MM.1S (cell line): ENCODE measurements at places on chromosomes 7 and 10.

- DNase-seq: no peak
These were observed 82.6 kb downstream of the GNAI1 start for GRCh38 chr7:80216996-80217842.

GRCh38 chr7:20112696-20113095 lies 104.5 kb downstream of the MACC1 start:
- DNase-seq: no peak

GRCh38 chr7:44275146-44275545 lies 50.2 kb downstream of the CAMK2B start:
- no peak for DNase-seq

DNA sequence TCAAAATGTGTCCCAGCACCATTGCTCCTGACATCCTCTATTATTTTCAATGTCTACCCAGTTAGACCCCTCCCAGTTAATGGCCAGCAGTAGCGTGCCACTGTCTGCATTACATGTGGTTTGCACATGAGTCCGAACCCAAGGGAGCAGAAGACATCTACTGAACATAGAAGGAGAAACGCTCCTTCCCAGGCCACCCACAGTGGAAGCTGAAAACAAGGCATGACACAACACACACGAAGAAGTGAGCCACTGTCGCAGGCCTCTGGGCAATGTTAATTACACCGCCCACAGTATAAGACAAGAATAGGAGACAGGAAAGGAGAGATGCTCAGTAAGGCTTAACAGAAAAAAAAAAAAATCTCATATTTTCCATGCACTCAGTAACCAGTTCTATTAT lies 50.5 kb downstream of the MKX start:
- DNase-seq: no peak

DNA sequence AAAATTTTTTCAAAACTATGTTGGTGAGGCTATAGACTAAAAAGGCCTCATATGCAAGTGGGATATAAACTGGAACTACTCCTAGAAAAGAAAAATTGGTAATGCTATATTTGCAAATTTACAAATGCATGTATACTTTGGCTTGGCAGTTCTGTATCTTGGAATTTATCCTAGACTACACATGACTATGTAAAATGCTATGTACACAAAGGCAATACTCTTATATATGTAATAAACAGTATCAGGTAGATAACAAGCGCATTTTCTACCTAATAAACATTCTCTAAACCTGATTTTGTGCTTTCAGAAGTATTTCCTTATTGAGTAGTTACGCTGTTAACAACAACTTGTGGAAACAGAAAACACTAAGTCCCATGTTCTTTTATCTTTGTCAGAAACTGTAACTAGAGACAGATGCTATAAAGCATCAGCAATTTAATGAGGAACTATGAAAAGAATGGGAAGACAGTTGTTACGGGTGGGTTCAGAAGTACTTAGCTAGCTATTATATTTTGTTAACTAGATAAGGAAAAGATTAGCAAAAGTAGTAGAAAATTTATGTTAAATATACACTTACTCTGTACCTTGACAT lies 107.8 kb downstream of the ARHGAP12 start:
- no peak for DNase-seq

DNA sequence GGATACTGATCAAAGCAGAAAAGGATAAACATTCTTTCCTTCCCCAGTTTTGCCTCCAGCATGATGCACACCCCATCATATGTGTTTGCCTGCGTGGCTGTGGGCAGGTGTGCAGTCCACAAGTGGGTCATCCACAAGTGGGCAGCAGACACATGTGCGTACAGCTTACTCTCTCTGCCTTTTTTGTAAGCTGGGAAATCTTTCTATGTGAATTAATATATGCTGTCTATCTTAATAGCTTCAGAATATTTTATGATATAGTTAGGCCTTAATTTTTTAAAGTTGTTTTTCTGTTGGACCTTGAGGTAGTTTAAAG lies 80.1 kb downstream of the INPP5A start:
- DNase-seq: no peak

DNA sequence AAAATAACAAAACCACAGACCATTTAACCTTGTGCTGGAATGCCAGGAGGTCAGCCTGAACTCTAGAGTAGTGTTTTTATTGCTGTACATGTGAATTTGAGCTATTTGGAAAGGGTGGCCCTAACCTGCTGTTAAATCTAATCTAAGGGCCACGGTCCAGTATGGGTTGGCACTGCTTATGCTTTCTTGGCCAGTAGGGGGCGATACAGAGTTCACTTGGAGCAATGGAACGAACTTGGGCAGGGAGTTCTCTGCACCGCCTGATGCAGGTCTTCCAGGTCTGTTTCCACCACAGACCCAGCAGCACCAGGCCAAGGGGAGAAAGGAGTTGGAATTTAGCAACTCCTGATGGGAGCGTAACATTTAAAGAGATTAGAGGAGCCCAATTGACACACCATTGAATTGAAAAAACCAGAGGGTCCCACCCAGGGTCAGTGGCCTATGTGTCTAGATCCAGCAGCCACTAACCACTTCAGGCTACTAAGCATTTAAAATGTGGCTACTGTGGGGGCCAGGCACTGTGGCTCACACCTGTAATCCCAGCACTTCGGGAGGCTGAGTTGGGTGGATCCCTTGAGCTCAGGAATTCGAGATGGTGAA lies 75.7 kb upstream of the EFCAB10 start:
- peak; percentile 35 for DNase-seq

GRCh38 chr7:103094102-103094501 lies 19.2 kb downstream of the ARMC10 start:
- no peak for DNase-seq

DNA sequence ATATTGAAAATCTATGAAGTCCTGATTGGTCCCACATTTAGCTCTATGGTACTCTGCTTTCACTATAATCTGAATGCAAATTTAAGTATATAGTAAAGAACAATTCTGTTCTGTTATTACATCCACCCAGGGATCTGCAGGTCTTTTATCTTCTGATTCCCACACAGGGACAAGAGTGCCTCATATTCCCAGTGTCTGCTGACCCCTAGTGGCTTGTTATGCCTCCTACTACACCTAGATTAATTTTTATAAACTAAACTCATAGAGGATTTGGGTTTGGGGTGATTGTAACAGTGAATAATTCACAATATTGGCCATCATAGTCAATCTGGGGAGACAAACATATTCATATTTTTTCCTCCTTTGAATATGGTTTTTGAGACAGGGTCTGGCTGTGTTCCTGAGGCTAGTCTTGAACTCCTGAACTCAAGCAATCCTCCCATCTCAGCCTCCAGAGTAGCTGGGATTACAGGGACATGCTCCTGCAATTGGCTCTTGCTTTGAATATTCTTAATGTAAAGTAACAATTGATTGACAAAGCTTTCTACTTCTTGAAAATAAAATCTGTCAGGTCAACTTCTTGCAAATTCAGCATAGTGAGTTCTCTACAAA lies 282.1 kb downstream of the KCND2 start:
- DNase-seq: peak; percentile 73

DNA sequence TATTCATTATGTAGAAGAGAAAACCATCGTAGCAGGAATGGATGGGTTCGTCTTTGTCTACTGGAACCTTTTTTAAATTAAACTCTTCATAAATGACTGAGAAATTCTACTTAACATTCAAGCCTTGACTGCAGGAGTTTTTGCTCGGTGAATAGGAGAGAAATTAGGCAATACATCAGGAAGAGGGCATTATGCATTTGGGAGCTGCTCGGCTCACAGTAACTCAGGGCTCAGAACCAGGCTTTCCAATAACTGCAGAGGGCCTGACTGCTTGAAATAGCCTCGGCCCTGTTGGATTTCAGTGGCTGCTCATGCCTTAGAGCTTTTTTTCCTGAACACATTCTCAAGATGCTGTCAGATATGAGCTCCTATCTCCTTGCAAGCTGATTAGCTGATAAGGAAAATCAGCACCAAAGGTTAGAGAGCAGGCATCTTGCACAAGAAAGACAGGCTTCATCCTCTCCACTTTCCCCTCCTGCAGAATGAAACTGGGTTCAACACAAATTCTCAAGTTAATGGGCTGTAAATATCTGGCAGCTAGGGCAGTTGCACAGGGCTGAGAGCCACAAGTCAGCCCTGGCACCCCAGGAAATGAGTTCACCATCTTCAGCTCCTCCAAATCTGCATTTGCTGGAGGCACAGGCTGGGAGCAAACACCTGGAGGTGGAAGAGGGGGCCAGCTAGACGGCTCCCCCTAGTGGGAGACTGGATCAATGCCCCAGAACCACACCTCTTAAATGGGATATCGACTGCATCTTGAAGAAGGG lies 24.3 kb downstream of the TECTB start:
- peak; percentile 32 for DNase-seq

DNA sequence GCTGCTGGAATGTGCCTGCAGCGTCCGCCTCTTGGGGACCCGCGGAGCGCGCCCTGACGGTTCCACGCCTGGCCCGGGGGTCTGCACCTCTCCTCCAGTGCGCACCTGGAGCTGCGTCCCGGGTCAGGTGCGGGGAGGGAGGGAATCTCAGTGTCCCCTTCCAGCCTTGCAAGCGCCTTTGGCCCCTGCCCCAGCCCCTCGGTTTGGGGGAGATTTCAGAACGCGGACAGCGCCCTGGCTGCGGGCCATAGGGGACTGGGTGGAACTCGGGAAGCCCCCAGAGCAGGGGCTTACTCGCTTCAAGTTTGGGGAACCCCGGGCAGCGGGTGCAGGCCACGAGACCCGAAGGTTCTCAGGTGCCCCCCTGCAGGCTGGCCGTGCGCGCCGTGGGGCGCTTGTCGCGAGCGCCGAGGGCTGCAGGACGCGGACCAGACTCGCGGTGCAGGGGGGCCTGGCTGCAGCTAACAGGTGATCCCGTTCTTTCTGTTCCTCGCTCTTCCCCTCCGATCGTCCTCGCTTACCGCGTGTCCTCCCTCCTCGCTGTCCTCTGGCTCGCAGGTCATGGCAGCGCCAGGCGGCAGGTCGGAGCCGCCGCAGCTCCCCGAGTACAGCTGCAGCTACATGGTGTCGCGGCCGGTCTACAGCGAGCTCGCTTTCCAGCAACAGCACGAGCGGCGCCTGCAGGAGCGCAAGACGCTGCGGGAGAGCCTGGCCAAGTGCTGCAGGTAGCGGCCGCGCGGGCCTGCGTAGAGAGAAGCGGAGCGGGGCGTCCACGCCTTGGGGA lies 645 bp downstream of the SLC26A4 start:
- DNase-seq: no peak

GRCh38 chr10:9786576-9786975 lies 1231.1 kb upstream of the CELF2 start:
- DNase-seq: no peak

DNA sequence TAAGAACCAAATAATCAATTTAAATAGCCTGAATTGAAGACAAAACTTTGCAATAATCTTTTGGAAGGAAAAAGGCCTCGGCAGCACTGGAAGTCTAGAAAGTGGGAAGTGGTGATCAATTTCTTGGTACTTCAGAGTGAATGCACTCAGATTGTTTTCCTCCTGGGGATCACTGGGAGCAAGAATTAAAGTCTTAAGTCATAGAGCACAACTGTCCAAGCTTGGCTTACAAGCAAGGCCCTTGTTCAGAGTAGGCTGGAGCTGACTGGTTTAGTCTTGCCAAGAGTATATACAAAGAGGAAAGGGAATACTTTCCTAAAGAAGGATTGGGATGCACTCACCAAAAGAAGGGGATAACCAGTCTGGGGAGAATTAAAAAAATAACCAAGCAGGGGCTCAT lies 637.1 kb downstream of the CCSER2 start:
- DNase-seq: no peak

- DNase-seq: no peak
These were observed 48.9 kb downstream of the DLG5 start for GRCh38 chr10:77877441-77878344.

GRCh38 chr7:69674701-69675182 lies 76.5 kb downstream of the AUTS2 start:
- DNase-seq: no peak

DNA sequence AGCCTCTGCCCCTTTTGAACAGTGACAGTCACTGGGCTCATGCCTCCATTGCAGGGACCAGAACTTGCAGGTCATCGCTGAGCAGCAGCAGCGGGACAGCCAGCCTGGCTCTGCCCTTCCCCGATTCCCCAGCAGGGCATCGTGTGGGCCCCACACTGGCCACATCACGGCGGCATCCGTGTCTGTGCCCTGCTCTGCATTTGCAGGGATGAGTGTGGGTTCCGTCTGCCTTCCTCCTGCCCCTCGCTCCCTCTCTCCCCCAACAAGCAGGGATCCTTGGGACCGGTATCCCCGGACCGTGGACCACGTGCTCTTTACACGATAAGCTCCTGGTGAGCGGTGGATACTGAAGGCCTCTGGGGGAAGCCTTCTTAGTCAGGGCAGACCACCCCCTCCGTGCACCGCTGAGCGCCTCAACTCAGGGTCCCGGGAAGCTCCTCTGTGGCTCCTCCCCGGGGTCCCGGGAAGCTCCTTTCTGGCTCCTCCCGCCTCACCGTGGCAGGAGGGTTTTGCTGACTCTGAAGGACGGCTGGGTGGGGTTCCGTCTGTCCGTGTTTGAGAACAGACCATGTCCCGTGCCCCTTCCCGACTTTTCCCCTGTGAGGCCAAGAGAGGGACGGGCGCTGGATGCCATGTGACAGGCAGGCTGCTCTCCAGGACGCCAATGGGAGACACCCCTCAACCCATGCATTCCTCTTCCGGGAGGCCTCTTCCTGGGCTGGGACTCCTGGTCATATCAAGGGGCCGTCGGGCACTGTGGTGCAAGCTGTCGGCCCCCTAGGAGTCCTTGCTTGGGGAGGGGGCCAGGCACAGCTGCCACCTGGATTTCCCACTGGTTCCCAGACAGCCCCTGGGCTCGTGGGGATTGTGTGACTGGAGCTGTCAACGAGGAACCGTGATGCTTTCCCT lies 23.5 kb upstream of the NKX6-2 start:
- DNase-seq: no peak

DNA sequence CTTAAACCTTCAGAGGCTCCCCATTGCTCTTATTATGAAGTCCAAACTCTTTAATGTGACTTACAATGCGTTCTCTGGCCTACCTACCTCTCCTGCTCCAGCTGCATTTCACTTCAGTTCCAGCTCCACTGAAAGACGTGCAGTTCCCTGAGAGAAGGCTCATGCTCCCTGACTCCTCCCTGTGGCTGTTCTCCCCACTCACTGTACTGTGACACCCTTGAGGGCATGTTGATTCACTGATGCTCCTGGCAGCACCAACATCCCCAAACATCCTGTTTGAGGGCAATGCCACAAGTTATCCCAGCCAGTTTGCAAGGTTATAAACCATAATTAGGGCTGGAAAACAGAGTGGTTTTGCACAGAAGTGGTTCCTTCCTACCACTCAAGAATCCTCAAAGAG lies 111.2 kb downstream of the LSM5 start:
- no peak for DNase-seq

GRCh38 chr7:144735505-144736276 lies 100.2 kb downstream of the TPK1 start:
- no peak for DNase-seq

- DNase-seq: no peak
These were observed 52.8 kb upstream of the NFE2L3 start for GRCh38 chr7:26099236-26099635.

DNA sequence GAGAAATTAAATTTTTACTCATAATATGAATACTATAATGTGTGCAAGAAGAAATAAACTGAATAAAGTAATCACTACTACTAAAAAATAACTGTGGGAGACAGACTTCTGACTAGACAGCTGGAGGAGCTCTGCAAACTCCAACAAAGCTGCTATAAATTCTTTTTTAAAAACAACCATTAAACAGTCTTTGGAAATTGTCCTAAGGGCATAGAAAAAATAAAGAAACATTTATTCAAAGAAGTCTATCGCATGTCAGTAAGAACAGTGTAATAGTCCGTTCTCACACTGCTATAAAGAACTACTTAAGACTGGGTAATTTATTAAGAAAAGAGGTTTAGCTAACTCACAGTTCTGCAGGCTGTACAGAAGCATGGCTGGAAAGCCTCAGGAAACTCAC lies 56.0 kb downstream of the ZPBP start:
- no peak for DNase-seq

GRCh38 chr10:28559618-28560017 lies 26.7 kb downstream of the WAC start:
- DNase-seq: no peak

GRCh38 chr7:40717242-40717641 lies 582.4 kb downstream of the SUGCT start:
- DNase-seq: peak; percentile 68
